ENCODE measurements at places on chromosomes 6 and 20.

GRCh38 chr6:141956046-141956761 is 176.5 kb upstream of the GJE1 start:
- peak; percentile 39 for DNase-seq

- DNase-seq: no peak
Observed at GRCh38 chr20:35013421-35014411, 58.0 kb downstream of the MYH7B start.

GRCh38 chr6:117075218-117075617 is 190.1 kb upstream of the VGLL2 start:
- no peak for DNase-seq

- no peak for DNase-seq
Observed at GRCh38 chr20:44203161-44203560, 7.4 kb downstream of the OSER1 start.

DNA sequence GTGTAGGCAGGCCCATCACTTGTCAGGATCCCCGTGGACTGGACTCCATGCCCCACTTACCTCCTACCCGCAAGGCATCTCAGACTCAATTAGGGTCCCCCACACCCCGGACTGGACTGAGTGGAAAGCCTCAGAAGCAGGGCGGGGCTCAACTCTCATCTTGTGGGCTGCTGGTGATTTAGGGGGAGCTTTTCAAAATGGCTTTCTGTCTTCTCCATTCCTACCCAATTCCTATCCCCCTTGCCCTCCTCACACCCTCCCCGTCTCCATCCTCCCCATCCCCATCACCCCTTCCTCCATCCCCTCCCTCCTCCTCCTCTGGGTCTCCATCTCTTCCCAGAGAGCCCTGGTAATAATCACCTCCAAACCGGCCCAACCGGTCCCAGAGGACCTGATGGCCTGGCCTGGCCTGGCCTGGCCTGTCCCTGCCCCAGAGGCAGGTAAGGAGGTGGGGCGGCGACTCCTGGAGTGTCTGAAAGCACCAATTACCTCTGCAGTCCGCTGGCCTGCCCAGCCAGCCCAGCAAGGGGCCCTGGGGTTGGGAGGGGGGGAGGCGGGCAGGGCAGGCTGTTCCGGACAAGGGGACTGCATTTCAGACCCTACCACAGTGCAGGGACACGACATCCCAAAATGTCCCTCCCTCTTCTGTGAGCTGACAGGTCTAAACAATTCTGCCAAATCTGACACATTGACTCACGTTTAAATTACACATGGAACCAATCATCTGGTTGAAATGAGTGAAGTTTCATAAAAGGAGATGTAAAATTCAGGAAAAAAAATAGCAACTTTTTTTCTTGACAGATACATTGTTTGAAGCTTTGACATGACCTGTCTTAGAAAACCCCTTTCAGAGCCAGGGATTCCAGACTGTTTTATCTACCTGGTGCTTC is 24.8 kb downstream of the MAFB start:
- DNase-seq: no peak

DNA sequence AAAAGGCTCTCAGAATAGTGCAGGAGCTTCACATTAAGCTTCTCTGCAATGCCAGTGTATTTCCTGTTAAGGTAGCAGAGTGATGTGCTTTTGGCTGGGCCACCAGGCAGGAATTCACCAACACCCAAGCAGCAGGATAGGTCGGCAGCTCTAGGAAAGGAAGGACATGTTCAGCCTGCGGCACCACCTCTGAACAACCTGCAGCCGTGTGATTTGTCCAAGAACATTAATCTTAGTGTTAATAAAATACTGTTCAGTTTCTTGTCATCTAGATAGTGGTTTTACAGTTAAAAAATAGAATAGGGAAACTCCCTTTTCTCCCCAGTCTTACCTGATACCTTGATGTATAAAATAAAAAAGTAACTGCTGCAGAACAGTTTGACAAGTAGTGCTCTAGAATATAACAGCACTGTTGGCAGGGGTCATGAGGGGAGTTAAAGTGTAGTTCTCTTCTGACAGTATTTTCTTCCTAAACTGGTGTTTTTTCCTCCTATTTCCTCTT is 18.8 kb downstream of the ZNF292 start:
- DNase-seq: no peak

DNA sequence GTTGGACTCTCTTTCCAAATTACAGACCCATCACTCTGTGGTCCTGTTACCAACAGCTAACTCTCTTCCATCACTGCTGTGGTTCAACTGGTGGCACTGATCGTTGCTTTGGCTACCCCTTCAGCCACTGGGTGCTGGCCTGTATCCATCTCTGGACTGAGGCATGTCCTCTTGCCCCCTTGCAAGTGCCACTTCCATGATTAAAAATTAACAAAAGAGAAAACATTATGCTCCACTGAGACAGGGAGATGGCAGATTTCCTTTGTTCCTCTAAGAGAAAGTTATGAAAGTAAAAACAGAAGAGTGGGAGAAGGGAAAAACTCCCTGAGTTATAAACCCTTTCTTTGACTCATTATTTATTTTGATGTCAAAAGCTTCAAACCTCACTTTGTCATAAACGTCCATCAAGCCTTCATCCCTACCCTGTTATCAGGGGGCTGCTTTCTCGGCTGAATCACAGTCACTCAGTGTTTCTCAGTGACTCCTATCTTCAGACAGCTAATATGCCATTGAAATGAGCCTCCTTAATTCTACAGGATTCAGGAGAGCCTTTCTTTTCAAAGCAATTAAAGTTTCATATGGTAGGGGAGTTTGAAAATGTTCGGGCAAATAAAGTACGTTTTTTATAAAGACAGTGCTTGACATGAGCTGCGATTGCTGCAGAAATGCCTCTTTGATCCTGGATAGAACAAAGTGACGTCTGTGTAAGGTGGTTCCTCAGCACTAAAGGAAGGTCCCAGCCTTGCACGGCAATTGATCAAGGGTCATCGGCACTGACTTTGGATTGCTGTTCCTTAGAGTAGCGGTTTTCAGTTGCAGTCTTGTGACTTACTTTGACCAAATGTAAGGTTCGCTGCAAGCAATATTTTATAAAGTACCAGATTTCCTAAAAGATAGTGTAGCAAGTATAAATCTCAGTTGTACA is 49.9 kb upstream of the PBOV1 start:
- DNase-seq: no peak

DNA sequence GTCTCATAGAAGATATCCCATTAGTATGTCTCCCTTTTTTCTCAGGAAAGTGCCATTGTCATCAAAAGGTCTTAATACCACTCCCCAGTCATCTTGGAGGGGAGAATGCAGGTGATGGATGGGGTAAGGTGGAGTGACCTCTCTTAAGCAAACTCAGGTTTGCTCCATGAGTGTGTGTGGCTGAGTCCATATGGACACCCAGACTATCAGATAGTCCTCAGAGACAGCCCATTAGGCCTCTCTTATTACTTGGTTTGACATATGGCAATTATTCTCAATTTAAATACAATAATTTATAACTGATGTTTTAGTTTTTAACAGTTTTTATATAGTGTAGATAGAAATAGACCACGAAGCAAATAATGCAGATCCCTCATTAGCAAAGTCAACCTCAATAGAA is 23.2 kb downstream of the LAMA4 start:
- DNase-seq: no peak

DNA sequence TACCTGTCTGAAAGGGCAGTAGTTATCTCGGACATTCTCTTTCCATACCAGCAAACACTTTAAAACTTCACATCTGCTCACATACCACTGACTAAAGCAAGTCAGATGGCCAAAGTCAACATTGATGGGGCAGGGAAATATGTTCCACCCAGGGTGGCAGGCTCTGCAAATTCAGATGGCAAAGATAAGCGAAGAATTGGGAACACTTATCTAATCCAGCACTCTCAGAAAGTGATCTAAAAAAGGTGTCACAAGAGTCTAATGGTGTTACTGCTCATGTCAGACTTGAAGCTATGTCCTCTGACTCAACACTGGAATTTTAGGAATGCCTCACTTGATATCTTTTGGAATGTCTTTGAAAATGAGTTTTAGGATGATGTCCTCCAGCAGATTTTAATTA is 1086.2 kb downstream of the KIF16B start:
- DNase-seq: no peak

DNA sequence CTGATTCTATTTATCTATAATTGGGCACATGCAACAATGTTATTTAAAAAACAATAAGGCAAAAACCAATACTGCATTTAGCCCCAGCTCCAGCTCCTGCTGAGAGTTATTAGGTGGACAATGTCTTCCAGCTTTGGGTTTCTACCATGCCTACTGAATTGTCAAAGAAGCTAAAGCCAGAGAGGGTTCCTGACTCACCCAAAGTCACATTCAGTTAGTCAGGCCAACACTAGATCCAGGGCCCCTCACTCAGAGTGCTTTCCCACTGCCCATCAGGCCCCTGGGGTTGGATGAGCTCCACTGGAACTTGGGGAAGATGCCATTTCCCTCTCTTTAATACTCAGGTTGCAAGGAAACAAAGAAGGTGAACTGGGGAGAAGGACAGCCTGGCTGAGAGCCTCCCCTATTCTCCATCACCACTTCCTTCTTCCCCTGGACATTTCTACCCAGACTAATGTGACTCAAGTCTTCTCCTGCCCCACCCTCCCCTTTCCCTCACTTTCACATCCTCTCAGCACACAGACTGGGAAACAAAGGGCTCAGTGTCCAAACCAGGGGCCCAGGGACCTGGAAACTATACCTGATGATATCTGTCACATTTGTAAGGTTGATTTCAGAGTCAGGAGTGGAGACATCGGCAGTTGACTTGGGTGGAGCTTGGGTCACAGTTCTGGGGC is 6.0 kb downstream of the TREM1 start:
- DNase-seq: no peak

DNA sequence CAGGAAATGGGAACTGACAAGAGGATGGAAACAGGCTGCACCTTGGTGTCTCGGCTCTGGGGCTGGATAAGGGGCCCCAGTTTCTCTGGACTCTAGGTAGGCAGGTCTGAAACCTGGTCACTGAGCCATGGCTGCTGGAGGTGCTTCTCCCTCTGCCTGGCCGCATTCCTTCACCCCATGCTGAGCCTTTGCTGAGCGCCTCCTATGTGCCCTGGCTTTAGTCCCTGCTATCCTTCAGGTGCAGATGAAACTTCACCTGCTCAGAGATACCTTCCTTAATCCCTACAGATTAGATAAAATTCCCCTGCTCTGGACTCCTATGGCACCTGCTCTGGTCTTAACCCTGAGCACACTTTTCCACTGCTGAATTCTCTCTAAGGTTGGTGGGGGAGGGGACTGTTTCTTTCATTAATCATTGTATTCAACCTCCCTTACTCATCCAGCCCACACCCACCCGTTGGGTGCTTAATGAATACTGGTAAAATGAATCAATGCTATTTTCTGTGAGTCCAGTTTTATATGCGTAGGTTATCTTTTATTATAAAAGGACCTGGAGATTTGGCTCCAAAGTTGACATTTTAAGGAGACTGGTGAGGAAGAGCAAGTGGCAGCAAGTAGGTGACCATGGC is 19.3 kb downstream of the MYLK4 start:
- DNase-seq: peak; percentile 20

DNA sequence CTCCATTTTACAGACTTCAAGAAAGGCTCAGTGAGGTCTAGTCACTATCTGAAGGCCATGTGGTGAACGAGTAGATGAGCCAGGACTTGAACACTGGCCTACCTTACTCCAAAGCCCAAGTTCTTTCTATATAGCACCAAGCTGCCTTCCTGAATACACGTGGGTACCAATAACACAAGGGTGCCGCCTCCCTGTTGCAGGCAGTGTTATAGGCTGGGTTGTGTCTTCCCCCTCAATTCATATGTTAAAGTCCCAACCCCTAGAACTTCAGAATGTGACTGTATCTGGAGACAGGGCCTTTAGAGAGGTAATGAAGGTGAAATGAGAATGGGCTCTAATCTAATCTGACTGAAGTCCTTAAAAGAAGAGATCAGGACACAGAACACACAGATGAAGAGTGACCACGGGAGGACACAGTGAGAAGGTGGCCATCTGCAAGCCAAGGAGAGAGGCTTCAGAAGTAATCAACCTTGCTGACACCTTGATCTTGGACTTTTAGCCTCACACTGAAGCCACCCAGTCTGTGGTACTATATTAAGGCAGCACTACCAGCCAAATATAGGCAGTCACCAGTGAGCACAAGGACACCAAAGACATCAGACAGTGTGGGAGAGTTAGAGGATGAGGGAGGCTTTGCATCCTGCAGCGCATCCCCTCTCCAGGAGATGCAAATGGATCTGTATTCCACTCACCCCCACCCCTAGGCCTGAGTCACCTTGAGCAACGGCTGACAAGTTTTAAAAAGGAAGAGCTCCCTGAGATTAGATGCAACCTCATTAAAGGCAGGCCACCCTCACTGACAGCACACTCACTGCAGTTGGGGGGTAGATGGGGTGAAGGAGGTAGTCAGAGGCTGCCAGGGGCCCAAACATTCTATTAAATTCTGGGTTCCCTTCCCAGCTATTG is 40.9 kb upstream of the LYRM2 start:
- DNase-seq: no peak

Measured in dorsolateral prefrontal cortex (tissue), 122 donors.